ENCODE measurements at places on chromosomes 2 and 18. TPM values are rescaled to one million over a fixed set of nuclear protein-coding genes. Genes with fewer than 3 reads are reported as not detected.

Gene NAT8
- total RNA-seq: not detected

Gene LHCGR
- total RNA-seq: not detected

DNA sequence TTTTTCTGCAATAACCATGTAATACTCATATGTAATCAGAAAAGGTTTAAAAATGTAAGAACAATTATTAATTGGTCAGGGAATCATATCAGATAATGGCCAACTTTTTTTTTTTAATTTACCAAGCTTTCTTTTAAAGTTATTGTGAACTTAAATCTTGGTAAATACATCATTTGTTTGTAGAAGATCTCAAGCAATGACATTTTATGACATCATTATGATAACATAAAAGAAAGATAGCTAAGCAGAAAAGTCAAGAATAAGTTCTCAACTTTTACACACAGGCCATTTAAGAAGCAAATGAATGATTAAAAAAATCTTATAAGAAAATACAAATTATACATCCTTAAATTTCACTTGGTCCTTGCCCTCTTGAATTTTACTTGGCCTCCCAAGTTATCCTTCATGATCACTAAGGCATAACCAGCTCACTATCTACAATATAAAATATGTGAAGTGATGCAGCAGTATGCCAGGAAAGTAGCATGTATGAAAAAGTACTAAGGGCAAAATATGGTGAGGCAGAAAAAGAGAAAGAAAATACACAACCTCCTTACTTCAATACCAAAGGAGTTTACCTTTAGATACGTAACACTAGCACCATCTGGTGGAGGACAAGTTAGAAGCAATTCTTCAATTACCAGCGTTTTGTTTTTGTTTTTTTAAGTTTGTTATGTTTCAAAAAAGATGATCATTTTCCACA is 116.6 kb downstream of the SRBD1 start:
- DNase-seq: no peak

DNA sequence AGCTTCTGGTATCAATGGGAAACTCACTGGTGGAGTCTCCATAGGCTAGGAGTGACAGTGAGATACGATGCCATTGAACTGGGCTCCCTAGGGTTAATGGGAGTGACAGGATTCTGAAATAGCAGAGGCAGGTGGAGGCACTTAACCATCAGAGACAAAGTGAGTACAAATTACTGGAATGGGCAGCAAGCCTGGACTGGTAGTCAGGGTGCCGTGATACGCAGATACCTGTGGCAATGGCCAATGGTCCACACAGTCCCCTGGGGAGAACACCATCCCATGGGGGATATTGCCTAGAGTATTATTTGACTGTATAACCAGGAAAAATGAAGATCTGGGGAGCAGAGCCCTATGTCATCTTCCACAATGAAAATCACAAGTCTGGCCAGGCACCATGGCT is 17.3 kb downstream of the CHCHD5 start:
- no peak for DNase-seq

DNA sequence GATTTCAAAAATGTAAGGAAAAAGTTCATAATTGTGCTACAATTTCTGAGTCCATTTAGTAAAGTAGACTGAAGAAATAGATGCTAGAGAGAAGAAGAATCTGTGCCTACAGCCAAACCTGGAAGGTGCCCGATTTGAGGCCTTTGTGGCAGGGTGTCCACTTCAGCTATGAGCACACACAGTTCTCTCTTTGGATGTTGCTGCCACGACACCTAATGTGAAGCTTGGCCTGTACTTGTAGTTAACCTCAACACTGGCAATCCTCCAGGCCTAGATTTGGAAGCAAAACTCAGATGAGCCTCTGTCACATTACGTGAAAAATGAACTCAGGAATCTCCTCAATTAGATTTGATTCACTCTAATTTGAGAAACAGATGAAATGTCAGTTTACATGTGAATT is 90.1 kb upstream of the LRP1B start:
- DNase-seq: no peak

DNA sequence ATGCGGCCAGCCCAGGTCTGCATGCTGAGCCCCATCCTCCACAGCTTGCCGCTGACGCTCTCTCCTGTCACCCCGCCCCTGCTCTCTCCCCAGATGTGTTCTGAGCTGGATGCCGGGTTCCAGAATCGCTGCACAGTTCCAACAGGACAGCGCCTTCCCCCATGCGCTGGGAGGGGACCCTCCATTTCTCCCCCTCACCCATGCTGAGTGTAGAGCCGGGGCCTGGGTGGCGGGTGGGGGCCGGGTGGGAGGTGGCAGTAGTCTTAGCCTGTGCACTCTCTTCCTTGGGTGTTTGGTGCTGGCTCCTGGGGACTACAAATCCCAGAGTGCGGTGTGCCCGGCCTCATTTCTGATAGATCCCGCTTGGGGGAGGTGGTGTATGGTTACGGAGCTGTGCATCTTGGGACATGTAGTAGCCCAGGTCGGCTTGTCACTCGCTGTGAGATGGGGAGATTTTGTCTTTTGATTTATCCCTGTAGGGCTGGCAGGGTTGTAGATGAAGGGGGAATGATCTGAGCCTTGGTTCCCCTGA is 6.8 kb downstream of the DNAJB2 start:
- DNase-seq: no peak

GRCh38 chr2:27854229-27854862 is 35.8 kb downstream of the RBKS start:
- no peak for DNase-seq

DNA sequence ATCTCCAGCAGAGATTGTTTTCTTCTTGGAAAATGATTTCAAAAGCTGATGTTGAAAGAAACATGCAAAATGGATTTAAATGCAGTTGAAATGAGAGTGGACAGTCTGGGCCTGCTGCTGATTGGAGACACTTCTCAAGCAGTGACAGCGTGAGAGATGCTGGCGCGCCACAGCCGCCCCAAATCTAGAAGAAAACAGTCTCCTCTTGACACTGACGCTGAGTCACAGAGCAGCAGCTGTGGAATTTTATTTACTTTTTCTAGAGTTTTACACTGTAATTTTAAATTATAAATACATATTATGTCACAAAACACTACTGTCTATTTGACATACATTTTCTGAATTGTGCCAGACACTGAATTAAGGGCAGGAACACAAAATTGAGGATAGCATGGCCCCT is 121.8 kb upstream of the TMEM200C start:
- no peak for DNase-seq

GRCh38 chr2:196537311-196537710 is 102.2 kb upstream of the CCDC150 start:
- no peak for DNase-seq

DNA sequence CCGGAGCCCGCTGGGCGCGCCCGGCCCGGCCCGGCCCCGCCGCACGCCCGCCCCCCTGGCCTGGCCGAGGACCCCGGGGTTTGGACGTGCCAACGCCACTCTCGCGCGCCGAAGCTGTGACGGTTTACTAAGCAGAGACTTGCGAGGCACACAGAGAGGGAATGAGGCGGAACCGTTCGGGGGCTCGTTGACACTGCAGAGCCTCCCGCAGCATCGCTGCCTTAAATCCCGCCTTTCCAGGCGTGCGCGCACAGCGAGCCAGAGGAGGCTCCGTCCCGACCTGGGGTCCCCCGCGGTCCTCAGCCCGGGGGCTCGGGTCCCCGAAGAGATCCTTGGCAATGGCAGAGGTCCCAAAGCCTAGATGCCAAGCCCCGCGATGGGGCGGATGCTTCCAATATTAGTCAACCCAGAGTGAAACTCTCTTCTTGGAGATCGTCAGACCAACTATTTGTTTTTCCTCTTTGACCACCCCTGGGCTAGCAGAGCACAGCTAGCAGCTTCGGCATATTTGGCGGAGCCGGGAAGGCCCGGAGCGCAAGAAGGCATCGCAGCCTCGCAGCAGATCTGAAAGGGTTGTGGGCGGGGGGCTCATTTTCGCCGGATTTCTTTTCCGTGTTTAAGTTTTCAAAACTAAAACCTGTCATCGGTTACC is at the start of gene ZNF385B:
ZNF385B (minus strand) TSS at position 197 of the 652 bp plus-strand sequence.
- no peak for DNase-seq

Gene PLCD4
- 12.0 TPM for total RNA-seq

Gene TEX44
- total RNA-seq: not detected

Data from vagina (tissue), 2 donors.